Activated CD4-positive, alpha-beta T cell treated with anti-CD3 and anti-CD28 coated beads, Interleukin-2, Interleukin-6, amounts not matched to agents 100 ng/mL and 50 ng/mL, durations not matched to agents 16 hours and 8 hours (primary cell): ENCODE measurements at places on chromosomes 16 and 17.

DNA sequence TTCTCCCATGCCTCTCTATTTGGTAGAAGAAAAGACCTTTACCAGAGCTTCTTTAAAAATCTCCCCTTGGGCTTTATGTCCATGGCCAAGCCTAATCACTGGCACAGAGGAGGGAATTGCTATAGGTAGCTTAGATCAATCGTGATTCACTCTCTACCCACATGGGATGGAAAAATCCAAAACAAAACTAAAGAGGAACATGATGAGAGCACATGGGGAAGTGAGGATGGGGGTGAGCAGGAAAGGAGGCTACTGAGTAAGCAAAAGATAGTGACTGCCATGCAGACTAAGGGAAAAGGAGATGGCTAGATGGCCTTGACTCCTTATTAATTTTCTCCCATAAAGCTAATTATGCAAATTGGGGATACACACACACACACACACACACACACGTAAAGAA, 201.2 kb downstream of the HS3ST3A1 start:
- DNase-seq: no peak

DNA sequence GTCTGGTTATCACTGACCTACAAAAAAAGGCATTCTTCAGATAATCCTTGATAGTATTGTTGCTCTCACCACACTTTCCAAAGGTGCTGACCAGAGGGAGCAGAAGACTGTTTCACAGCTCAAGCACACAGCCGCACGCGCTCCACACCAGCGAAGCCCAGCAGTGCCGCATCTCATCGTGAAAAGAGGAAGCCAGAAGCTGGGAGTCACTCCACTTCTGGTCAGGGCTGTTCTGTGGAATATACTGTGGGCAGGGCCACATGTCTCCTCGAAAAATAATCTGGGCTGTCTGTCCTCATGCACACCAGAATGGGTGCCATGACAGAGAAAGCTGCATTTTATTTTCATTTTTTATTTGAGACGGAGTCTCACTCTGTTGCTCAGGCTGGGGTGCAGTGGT, 7.3 kb upstream of the PRSS36 start:
- DNase-seq: no peak

- no peak for DNase-seq
Measured at GRCh38 chr17:30256756-30257506, 21.4 kb upstream of the SLC6A4 start.

DNA sequence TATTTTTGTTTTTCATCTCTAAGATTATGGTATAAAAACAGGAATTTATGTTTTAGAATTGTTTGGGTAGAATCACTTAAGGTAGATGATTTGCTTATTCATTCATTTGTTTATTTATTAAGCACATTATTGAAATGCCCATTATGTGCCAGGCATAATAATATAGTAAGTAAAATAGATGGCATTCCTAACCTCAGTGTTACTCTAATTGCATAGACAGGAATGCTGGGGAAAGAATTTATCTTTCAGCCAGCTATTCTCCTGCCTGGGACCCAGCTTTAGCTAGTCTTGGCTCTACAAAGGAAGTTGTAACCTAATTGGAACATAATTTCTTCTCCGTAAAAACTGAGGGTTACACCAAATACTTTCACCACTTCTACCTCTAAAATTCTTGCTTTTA, 44.6 kb downstream of the NFAT5 start:
- DNase-seq: no peak

DNA sequence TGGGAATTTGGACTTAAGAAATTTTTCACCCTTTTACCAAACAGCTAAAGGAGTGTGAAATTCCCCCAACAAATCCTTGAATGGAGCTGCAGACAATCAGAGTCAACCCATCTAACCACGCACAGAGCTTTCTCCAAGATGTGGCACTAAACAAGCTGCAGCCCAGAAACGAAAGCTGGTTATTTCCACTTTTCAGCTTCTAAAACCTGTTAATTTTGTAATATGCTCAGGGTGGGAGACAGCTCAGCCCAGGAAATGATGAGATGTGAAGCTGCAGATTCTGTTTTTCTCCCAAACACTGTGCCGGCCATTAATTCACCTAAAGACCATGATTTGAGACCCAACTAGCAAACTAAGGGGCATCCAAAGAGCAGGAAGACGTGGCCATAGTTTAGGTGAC, 33.2 kb upstream of the ABR start:
- DNase-seq: no peak

GRCh38 chr17:48025904-48026501, 11.6 kb downstream of the COPZ2 start:
- no peak for DNase-seq

DNA sequence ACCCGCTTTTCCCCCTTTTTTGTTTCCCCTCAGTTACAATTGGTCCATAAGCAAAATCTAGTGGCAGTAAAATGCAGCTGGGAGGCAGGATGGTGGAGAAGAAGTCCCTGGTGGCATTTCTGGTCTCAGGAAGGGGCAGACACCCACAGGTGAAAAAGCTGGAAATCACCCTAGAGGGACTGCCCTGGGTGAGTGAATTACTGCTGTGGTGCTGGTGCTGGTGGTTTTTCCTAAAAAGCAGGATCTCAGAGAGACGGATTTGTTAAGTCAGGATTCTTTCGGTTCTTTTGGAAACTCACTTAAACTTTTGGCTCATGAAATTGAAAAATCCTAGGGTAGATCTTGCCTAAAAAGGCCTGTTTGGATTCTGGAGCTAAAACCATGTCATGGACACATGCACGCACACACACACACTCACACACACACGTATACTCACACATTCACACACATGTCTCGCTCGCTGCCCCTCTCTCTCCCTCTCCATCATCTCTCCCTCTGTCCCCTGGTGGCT, 65.8 kb downstream of the NKD1 start:
- DNase-seq: no peak

DNA sequence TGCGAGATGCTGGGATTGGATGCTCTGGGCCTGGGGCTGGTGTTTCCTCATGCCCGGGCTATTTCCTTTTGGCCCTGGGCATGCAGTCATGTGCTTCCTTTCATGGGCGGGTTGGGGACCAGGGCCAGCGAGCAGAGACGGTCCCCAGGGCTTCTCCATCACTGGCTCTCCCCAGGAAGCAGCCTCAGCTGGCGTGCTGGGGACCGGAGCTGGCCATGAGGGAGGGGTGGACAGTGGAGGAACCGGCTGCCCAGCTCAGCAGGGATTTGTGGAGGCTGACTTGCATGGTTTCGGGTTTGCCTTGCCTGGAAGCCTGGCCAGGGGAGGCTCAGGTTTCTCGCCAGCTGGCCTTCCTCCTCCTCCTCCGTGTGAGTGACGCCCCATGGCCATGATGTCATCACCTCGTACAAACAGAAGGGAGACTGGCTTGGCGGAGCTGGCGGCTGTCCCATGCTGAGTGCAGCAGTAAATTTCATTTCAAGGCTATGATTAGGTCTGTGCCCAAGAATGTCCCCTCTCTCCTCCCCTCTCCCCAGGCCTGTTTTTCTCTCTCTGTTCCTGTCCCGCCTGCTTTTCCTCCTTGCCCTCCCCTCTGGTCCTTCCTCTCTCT, 8.9 kb upstream of the TIMP2 start:
- no peak for DNase-seq

GRCh38 chr17:7233701-7234082, 625 bp downstream of the DVL2 start:
- no peak for DNase-seq

DNA sequence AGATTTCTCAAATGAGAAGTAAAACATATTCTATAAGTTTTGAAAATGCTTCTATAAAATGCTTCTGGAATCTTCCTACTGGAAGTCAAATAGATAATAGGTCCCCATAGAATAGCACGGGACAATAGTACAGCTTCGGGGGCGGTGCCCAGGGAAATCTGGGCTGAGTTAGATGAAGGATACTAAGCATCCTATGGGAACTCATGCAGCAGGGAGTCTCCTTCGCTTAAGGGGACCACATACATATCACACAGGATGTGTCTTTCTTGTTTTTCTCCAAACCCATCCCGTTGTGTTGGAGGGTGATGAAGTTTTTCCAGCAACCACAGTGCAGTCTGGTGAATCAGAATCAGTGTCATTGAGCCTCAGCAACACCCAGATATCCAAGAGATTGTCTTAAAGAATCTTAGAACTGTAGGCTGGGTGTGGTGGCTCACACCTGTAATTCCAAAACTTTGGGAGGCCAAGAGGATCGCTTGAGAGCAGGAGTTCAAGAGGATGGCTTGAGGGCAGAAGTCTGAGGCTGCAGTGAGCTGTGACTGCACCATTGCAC, 84.2 kb downstream of the PITPNC1 start:
- DNase-seq: no peak

DNA sequence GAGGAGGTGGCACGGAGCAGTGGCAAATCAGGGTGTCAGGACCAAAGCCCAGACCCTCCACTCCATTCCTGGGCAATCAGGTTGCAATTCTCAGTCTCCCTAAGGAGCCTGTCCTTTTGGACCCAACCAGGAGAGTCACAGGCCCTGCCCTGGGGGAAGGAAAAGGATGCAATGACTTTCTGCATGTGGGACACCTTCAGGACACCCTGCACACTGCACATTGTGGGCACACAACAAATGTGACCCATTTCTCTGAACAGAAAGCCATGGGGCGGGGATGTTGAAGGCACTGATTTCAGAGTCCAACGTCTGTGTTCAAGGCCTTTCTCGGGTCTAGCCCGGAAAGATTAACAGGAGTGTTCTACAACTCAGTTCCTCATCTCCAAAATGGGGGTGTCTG, 286.2 kb upstream of the FOXF1 start:
- DNase-seq: no peak

DNA sequence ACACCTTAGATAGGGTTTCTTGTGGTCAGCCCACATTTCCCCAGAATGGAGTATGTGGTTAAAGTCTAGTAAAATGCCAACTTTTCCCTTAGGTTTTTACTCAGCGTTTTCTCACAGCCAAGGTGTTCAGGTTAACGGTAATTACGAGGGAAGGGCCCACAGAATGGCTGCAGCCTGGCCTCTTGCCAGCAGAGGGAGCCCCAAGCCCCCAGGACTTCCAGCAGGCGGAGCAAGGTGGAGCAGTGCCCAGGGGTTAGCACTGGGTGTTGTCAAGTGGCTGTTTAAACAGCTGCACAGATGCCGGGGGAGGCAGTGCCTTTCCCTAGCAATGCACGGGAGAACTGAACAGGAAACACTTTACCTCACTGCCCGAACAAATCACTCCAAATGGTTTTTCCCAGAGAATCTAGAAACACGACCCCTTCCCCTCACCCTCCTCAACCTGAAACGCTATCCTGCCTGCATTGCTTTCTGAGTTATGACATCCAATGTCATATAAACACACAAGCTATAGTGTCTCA, 6.6 kb downstream of the PHB1 start:
- peak; percentile 90 for DNase-seq

GRCh38 chr17:7491583-7491982, 7.4 kb downstream of the POLR2A start:
- DNase-seq: no peak

DNA sequence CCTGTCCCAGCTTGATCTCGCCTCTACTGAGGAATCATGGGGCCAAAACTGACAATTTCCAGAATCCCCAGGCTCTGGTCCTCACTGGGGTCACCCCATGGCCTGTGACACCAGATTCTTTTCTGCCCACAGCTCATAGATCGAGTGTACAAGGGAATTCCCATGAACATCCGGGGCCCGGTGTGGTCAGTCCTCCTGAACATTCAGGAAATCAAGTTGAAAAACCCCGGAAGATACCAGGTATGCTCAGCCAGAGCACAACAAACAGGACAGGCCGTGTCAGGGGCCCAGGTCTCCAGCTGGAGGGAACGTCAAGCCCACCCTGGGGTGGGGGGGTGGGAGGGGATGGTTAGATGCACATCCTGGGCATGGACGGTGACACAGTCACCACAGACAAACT, 17.5 kb downstream of the USP6 start:
- no peak for DNase-seq

- DNase-seq: no peak
Measured at GRCh38 chr17:61379457-61380216, 20.0 kb upstream of the TBX2 start.

- DNase-seq: peak; percentile 42
Measured at GRCh38 chr16:2881783-2882649, 999 bp upstream of the FLYWCH2 start.

DNA sequence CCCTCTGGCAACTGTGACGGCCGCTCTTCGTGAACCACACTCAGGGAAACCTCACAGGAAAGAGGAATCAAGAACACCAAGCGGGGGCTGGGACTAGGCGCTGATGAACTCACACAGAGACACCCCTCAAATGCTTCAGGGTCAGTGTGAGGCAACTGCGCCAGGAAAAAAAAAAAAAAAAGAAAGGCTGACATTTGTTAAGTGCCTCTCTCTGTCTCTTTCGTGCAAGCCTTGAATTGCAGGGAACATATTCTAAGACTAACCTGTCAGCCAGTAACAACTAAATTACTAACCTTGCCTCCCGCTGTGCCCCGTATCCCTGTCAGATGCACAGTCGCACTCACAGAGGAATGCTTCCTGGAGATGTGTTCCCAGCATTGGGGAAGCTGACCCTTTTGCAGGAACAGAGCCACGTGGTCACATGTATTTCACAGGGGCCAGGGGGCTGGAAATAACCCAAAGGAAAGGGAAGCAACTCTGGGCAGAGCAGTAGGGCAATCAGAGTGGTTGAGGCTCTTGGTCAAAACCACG, 247.8 kb downstream of the XYLT1 start:
- no peak for DNase-seq

GRCh38 chr17:73588891-73589290, 55.4 kb downstream of the SDK2 start:
- DNase-seq: no peak

GRCh38 chr17:81231121-81231645, 7.7 kb downstream of the TEPSIN start:
- no peak for DNase-seq

- no peak for DNase-seq
Measured at GRCh38 chr16:20409398-20410120, at the start of gene ACSM5. TSS of gene ACSM5 (plus strand) at chr16:20409534. CDS start at chr16:20411485, 1,951 bp downstream.

- no peak for DNase-seq
Measured at GRCh38 chr16:17392127-17392856, 78.5 kb downstream of the XYLT1 start.

GRCh38 chr17:81888105-81888987, 3.0 kb downstream of the ALYREF start:
- no peak for DNase-seq

- no peak for DNase-seq
Measured at GRCh38 chr17:51351890-51352289, 91.5 kb downstream of the UTP18 start.

DNA sequence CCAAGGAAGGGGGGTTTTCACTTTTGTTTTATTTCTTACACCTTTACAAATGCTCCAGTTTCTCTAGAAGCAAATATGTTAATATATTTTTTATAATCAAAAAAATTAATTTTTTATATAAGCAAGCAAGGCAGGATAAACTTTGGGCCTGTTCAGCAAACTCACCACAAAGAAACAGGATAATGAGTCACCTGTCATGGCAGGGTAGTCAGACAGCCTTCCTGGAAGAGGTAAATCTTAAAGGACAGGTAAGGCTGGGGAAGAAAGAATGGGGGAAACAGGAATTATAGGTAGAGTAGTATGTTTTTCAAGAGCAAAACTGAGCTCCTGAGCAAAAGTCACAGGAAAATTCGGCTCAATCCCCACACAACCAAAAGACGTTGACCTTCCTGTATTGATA, 186.3 kb upstream of the SOX9 start:
- no peak for DNase-seq
